ENCODE measurements at places on chromosomes 5 and 9.
A peak's percentile ranks its signal among the peaks of the same experiment; 100 is the strongest.

- no peak for DNase-seq
Measured at GRCh38 chr5:163963881-163964280, 458.5 kb downstream of the MAT2B start.

GRCh38 chr5:174082286-174082685, 36.8 kb downstream of the NSG2 start:
- DNase-seq: peak; percentile 82

- DNase-seq: no peak
Measured at GRCh38 chr5:109650493-109650892, 39.2 kb upstream of the MAN2A1 start.

GRCh38 chr9:13181652-13182051, 97.8 kb downstream of the MPDZ start:
- peak; percentile 97 for DNase-seq

GRCh38 chr9:69967344-69967743, 76.3 kb upstream of the MAMDC2 start:
- no peak for DNase-seq

DNA sequence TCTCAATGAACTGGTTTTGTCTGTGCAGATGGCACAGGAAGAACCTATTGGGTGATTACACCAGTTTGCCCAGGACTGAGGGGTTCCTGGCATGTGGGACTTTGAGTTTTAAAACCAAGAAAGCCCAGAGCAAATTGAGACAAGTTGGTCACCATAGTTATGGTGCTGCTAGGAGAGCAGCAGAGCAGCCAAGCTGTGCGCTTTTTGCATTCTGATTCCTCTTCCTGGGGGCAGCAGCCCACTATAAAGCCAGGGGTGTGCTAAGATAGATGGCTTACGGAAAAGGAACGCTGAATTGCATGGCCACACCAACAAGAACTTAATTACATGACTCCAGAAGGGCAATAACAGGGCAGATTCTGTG, 49.7 kb downstream of the TIMD4 start:
- DNase-seq: no peak

- peak; percentile 96 for DNase-seq
Measured at GRCh38 chr9:97237951-97238889, 69.2 kb upstream of the CCDC180 start.

- no peak for DNase-seq
Measured at GRCh38 chr5:151897020-151897552, 27.6 kb downstream of the GLRA1 start.

DNA sequence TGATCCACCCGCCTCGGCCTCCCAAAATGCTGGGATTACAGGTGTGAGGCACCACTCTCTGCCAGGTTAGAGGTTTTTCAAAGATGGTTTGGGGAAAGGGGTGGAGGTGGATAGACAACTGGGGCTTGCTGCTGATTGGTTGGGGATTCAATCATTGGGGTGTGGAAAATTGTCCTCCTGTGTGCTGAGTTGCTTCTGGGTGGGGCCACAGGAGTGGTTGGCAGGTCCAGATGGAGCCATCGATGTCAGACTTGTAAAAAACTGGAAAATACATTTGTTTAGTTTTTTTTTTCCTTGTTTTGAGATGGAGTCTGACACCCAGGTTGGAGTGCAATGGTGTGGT, 61.9 kb upstream of the CLINT1 start:
- no peak for DNase-seq

DNA sequence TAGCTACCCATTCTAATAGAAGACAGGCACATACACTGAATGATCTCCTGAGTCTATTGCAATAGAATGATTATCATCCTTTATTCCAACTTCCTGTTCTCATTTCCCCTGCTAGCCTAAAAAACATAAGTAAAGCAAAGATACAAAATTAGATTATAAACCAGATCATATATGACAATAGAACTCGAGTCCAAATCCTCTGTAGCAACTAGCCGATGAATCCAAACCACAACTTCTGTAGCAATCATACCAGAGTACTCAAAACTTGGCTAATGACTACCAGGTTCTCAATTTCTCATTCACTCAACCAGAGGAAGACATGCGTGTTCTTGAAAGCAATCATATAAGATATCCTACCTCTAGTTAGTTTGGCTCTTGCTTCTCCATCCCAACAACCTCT, 622.1 kb downstream of the PSAT1 start:
- DNase-seq: no peak

DNA sequence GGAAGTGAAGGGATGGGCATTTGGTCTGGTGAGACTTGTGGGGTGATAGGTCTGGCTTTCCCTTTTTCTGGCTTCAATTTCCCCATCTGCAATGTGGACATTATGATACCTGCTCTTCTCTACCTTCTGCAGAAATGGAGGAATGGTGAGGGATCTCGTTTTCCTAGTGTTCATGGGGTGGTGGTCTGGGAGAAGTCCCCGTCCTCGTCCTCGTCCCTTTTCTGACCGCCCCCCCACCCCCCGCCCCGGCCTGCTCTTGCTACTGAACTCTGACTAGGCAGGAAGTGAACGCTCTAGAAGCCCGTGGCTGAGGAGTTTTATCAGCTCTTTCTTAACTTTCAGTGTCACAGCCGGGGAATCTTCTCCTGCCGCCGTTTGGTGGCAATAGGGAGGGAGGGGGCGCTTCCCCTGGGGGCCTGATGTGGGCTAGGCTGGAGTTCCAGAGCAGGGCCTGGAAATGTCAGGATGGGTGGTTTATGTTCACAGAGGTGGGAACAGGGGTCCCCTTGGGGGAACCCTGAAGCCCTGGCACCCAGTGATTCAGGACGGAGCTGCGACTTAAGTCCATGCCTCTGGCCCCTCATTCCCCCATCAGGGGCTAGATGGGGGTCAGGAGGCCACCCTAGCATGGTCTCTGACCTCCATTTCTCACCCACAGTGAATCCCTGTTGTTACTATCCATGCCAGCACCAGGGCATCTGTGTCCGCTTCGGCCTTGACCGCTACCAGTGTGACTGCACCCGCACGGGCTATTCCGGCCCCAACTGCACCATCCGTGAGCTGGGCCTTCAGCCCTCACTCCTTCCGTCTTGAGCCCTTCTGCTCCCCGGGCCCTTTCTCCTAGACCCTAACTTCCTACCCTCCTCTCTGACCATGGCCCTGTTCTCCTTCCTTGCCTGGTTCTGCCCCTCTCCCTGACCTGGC, 6.7 kb downstream of the PTGS1 start:
- DNase-seq: no peak

- no peak for DNase-seq
Measured at GRCh38 chr9:27856054-27856453, 282.8 kb upstream of the C9orf72 start.

- DNase-seq: peak; percentile 43
Measured at GRCh38 chr5:62340392-62340791, 34.4 kb downstream of the KIF2A start.

GRCh38 chr5:14946815-14947620, 75.4 kb upstream of the ANKH start:
- peak; percentile 59 for DNase-seq

- DNase-seq: no peak
Measured at GRCh38 chr5:172798422-172799215, 27.6 kb upstream of the DUSP1 start.

GRCh38 chr9:103755441-103755840, 338.7 kb upstream of the SMC2 start:
- no peak for DNase-seq

DNA sequence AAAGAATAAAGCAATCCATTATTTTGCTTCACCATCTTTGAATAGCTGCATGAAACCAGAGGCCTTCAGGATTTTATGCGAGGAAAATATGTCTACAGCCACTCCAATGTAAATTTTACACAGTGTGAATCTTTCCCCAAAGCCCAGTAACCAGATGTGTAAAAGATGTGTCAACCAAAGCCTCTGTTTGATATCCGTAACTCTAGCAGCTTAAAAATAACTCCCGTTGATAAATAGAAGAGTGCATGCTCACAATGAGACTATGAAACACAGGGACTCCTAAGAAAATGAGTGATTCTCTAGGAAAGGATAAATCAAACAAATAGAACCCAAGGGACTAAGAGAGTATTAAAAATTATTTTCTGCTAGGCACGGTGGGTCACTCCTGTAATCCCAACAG, 60.0 kb upstream of the NPR3 start:
- no peak for DNase-seq

DNA sequence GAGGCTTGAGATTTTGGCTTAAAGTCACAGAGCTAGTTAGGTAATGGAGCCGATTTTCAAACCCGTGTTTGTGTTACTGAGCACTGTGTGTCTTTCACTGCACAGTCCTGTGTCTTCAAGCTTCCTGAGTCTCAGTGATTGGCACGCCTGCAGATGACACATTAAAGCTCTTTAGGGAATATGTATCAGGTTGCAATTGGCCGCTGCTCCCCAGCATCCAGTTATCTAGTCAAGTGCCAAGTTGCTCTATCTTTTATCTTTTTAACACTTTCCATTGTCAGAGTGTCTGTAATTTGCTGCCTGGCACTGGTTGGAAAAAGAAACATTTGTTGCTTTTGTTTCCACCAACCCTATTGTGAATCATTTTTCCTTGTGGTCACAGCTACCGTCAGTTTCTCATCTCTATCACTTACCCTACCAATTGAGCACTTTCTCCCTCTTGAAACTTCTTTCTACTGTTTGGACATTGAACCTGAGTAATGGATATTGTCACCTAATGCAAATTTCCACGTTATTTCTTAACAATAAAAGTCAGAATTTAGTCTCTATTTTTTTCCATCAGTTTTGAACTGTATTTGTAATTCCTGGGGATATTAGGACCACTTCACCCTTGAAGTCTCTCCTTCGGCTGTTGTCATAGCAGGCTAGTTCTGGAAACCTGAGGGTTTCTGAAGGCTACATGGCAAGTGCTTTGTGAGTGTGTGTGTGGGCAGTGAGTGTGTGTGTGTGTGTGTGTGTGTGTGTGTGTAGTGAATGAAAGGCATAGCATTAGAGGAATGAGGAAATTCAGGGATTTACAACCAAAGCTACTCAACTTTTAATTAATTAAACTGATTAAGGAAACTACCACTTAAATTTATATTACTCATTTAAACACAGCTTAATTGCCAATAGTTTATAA, 274.3 kb downstream of the ISL1 start:
- peak; percentile 65 for DNase-seq

GRCh38 chr5:177077335-177077734, 9.4 kb upstream of the FGFR4 start:
- DNase-seq: no peak

DNA sequence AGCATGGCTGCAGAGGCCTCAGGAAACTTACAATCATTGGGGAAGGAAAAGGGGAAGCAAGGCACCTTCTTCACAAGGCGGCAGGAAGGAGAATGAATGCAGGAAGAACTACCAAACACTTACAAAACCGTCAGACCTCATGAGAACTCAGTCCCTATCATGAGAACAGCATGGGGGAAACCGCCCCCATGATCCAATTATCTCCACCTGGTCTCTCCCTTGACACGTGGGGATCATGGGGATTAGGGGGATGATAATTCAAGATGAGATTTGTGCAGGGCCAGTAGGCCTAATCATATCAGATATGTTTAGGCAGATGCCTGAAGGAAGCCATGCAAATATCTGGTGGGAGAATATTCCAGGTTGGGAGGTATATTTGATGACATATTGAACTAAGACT, 1176.4 kb upstream of the CDH18 start:
- no peak for DNase-seq

DNA sequence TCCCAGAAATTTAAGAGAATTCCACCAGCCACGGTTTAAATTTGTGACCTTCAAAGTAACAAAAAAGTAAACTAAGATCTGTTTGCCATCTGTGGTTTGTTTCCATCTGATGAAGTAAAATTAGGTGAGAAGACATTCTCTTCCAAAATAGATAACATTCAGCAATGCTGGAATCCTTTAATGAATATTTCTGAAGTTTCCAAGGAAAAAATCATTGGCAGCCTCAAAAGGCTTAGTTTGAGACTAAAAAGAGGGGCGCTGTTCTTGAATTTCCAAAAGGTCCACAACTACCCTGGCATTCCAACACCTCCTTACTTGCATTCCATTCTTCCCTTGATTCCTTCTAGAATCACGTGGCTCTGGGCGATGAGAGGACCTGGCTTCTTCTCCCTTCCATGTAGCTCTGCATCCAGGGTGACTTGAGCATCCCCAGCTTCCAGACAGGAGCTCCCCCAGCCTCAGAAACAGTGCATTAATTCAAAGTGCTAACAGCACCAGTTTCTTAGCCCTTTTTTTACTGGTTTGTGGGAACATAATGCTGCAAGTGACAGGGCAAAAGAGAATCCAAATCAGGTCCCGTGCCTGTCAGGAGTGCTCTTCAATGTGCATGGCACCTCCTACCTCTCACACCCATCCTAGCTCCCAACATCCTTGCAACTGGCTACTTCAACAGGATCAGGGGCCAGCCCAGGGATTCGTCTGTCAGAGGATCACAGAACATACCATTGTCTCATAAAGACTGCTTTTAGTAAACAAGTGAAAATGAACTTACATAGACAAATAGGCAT, 191.5 kb upstream of the S1PR3 start:
- no peak for DNase-seq

GRCh38 chr9:136259836-136260235, 14.2 kb upstream of the QSOX2 start:
- no peak for DNase-seq

DNA sequence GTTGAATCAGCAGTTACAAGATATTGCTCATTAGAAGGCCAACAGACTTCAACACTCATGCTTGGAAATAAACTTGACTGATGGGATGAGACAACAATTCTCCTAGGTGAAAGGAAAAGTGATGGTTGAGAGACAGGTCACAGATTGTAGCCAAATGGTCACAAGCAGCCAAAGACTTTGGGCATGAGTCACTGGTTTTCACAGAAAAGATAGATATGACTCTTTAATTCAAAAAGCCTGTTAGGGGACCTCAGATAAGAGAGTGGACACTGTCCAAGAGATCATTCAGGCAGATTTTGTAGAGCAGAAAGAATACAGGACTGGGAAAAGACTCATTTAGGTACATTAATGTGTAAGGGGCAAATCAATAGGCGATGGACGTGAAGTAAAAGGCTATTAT, 982.5 kb downstream of the MAT2B start:
- no peak for DNase-seq

DNA sequence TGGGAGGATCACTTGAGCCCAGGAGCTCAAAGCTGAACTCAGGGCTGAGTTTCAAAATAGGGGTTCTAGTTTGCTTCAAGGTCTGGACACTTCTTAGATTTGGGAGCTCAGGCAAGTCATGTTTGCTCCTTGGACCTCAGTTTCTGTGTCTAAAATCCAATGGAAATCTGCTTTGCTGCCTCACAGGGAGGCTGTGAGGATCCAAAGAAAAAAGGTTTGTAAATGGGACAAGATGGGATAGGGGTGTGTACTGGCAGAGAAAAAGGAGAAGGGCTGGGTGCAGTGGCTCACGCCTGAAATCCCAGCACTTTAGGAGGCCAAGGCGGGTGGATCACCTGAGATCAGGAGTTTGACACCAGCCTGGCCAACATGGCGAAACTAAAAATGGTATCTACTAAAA, 39.6 kb upstream of the SH3PXD2B start:
- no peak for DNase-seq

GRCh38 chr5:981456-981855, 27.1 kb upstream of the NKD2 start:
- no peak for DNase-seq

DNA sequence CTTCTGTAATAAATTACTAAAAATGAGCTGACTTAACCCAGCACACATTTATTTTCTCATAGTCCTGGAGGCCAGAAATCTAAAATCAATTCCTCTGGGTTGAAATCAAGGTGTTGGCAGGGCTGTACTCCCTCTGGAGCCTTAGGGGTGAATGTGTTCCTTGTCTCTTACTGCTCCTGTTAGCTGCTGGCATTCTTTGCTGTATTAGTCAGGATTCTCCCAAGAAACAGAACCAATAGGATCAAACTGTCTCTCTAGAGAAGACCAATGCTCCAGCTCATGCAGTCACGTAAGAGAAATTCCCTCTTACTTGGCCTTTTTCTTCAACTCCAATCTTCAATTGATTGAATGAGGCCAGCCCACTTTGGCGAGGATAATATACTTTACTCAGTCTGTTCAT, 15.3 kb upstream of the CD180 start:
- no peak for DNase-seq

- DNase-seq: peak; percentile 36
Measured at GRCh38 chr5:137392261-137392660, 106.9 kb downstream of the SPOCK1 start.
